ENCODE measurements at places on chromosomes 7 and 10. TPM values are rescaled to one million over a fixed set of nuclear protein-coding genes. Genes with fewer than 3 reads are reported as not detected.

DNA sequence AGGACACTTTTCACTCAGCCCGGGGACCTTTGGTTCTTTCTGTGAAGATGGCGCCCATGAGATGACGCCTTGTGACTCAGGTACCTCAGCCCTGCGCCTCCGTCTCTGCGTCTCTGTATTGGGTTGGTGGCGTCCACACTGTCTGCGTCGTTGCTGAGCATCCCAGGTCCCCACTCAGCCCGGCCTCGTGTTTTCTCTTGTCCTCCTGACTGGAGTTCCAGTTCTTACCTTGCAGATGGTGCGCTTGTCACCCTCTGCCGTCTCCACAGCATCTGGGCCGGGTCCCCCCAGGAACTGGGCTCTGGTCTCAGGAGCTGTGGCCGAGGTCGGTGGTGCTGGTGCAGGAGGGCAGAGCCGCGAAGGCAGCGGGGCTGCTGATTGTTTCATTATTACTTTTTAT lies 150.4 kb downstream of the WDR37 start:
- no peaks in the 10 kb centered on the region for H3K27me3 ChIP-seq
- no peak for DNase-seq
- no peaks in the 10 kb centered on the region for H3K36me3 ChIP-seq
- no peak overlapping the region for H3K4me3 ChIP-seq

DNA sequence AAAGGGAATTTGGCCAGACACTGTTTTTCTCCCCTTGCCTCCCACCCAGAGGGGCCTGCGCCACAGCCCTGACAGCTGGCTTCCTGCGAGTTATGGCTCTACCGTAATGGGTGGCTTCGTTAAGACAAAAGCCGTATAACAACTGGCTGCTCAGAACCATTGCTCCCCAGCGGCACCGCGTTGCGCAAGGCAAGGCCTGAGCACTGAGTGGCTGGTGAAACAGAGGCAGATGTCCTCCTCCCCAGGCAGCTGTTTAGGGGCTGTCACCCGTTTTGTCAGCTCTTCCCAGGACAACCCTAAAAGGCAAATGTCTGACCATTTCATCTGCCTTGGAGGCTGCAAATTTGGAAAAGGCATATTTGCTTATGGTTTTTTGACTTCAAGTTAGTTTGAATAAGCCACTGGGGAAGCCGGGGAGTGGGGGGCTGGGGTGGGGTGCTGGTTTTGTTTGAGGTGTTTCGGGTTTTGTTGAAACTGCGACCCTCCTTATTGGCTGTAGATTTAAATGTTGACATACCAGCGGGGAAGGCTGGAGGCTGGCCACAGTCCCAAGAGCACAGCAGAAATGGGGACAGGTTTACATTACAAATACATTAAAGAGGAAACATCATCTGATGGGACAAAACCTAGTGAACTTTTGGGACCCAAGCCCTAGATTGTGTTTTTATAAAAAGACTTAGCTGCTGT lies 681 bp upstream of the SPOCK2 start:
- H3K4me1 ChIP-seq, result peaks cover 22% of the 10 kb centered on the region
- no peak overlapping the region for H3K4me3 ChIP-seq
- DNase-seq, result peak; percentile 70

DNA sequence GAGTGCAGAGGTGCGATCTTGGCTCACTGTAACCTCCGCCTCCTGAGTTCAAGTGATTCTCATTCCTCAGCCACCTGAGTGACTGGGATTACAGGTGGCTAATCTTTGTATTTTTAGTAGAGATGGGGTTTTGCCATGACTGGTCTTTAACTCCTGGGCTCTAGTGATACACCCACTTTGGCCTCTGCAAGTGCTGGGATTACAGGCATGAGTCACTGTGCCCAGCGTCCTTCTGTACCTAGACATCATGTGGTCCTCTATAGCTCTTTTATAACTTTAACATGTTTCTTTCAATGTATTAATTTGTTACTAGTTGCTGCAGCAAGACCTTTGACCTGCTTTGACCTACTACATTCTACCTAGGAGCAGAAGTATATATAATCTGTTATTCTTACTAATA lies 38.7 kb upstream of the BICC1 start:
- H3K4me3 ChIP-seq, result no peak overlapping the region
- H3K4me1 ChIP-seq, result peaks cover 11% of the 10 kb centered on the region
- H3K27me3 ChIP-seq, result no peaks in the 10 kb centered on the region
- DNase-seq, result peak; percentile 54

CDHR3 gene
- polyA plus RNA-seq, result 36.0 TPM

GPR15LG gene
- polyA plus RNA-seq, result 1.4 TPM

DNA sequence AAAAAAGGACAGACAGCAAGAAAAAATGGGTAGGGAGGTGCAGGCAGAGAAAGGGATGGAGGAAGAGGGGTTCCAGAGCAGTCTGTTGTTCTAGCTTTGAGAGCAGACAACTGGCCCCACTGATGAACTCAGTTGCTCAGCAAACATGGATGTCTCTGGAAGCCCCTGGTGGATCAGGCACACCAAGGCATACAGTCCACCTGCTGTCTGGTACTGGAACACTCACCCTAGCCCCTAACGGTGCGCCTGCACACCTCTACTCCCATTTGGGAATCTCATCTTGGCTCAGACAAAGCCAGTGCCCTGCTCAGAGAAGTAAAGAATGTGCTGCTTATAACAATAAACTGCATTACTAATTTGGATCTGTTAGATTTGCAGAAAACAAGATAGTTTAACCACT lies 7.7 kb downstream of the MACROH2A2 start:
- H3K4me1 ChIP-seq, result no peaks in the 10 kb centered on the region
- H3K27me3 ChIP-seq, result no peaks in the 10 kb centered on the region
- H3K36me3 ChIP-seq, result no peaks in the 10 kb centered on the region
- H3K27ac ChIP-seq, result no peak overlapping the region

DNA sequence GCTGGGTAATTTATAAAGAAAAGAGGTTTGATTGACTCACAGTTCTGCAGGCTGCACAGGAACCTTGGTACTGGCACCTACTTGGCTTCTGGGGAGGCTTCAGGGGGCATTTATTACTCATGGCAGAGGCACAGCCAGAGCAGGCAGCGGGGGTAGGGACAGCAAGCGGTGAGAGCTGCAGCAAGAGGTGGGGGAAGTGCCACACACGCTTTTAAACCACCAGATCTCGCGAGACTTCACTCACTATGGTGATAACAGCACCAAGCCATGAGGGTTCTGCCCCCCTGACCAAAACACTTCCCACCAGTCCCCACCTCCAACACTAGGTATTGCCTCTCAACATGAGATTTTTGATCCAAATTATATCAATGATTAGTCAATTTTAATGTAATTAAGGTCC lies 24.1 kb upstream of the MAT1A start:
- no peaks in the 10 kb centered on the region for H3K27me3 ChIP-seq
- H3K36me3 ChIP-seq, result no peaks in the 10 kb centered on the region
- H3K27ac ChIP-seq, result no peak overlapping the region
- H3K4me3 ChIP-seq, result no peak overlapping the region
- H3K4me1 ChIP-seq, result no peaks in the 10 kb centered on the region

- no peak overlapping the region for H3K4me3 ChIP-seq
- peaks cover 3% of the 10 kb centered on the region for H3K36me3 ChIP-seq
- DNase-seq, result no peak
- H3K27me3 ChIP-seq, result no peaks in the 10 kb centered on the region
These were observed 50.2 kb downstream of the ABI1 start for GRCh38 chr10:26810435-26811026.

All from large intestine (tissue), 12 donors.